ENCODE measurements at places on chromosomes 2 and 18.

- DNase-seq, result no peak
These were observed 10.1 kb downstream of the SRSF7 start for GRCh38 chr2:38740851-38741731.

DNA sequence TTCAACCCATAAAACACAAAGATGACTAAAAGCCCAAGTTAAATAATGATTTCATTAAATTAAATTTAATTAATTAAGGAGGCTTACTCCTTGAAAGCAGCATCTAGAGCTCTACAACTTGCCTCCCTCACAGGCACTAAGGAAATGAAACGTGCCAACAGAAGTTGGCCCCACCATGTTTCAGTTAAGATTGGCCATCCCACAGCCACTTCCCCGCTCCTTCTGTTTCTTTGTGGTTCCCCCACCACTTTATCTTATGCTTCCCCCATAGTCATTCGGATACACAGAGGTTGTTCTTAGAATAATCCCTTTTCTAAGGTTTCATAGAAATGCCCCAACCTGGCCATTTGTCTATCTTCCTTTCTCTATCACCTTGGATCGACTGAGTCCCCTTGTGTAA lies 101.6 kb upstream of the RIOK3 start:
- no peak for DNase-seq

DNA sequence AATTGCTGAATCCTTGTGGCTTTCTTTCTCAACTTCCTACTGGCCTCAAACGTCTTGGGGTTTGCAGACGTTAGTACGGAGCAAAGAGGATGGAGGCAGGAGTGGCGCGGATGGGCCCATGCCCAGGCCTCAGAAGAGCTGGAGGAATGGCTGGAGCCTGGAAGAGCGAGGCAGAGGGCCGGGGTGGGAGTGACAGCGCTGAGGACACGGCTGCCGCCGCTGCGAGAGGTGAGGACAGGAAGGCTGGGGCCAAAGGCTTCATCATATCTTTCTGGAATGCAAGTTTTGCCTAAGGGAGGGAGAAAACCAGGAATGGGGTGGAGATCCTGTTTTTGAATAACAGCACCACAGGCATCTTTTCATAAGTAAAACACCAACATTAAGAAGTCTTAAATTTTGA lies 178.5 kb upstream of the SESTD1 start:
- no peak for DNase-seq

- no peak for DNase-seq
These were observed 123.3 kb downstream of the NCK2 start for GRCh38 chr2:105868060-105868459.

DNA sequence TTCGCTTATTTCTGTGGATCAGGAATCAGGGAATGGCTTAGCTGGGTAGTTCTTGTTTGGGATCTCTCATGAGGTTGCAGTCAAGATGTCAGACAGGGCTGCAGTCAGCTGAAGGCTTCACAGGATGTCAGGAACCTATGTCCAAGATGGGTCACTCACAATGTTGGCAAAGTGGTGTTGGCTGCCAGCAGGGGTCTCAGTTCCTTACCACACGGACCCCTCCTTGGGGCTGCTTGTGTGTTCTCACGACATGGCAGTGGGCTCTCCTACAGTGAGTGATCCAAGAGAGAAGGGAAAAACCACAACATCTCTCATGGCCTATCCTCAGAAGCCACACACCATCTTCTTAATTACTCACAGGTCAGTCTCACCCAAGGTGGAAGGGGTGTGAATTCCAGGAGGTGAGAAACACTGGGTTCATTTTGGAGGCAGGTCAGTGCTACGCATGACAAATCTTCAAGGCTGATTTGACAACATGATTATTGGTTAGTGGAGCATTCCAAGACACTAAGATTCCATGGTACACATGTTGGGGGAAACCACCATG lies 1.3 kb upstream of the ANTXR1 start:
- no peak for DNase-seq

DNA sequence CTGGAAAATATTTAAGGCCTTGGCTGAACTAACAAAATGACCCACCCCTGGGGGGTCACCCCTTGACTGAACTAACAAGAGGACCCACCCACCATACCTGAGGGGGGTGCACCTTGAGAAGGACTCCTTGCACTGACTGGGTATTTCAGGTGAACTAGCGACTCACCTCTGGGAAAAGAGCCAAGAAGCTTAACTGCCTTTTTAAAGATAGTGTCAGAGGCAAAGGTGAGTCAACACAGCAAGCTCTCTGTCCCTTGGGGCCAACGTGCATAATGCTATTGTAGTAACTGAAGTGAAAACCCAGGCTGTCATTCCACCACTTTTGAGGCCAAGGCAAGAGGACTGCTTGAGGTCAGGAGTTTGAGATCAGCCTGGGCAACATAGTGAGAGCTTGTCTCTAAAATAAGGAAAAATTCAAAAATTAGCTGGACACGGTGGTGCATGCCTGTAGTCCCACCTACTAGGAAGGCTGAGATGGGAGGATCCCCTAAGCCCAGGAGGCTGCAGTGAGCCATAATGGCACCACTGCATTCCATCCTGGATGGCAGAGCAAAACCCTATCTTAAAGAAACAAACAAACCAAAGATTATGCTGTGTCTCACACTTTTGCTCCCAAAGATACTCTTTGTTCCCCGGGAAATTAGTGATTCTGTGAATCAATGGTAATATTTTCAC lies 36.4 kb upstream of the ZCCHC2 start:
- peak; percentile 24 for DNase-seq

GRCh38 chr2:8015848-8016600 lies 665.8 kb upstream of the ID2 start:
- no peak for DNase-seq

DNA sequence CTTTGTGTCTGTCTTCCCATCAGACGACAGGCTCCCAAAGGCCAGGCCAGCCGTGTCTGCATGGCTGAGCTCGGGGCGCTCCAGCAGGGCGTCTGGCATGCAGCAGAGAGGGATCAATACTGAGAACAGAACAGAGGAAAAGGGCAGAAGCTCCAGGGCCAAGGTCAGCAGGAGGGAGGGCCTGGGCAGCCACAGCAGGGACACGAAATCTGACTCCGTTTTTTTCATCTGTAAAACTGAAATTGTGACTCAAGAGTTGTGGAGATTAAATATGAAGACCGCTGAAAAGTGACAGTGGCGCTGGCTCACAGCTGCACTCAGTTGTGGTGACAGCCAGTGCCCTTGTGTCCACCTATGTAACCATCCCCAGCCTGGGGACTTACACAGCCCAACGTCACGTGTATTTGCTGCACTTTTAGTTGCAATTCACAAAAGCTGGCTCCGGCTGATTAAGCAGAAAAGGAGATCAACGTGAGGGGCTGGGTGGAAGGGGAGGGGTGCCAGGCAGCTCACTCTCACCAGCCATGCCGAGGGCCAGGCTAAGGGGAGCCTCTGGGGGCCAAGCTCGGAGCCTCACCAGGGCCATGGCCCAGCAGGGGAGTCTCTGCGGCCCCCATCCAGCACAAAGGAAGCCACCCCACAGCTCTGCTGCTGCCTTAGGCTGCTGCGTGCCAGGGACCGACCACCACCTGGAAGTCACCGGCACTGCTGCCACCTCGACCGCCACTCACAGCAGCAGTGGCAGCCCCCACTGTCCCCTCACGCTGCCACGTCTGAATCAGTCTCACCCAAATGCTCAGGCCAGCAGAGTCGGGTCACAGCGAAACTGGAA lies 74.7 kb downstream of the EIPR1 start:
- no peak for DNase-seq

DNA sequence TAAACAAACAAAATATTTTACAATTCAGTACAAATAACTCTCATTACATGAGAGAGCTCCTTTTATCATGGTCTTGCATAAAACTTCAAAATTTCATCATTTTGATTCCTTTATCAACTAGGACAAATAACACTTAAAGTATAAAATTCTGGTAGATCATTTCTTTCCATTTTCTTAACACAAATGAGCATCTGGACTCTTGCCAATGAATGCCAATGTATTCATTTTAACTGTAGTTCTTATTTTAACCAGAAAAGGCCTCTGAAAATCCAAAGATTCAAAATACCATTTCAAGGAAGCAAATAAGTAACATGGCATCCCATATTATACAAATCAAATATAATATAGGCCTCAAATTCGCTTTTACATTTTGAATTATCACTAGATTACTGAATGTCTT lies 13.8 kb upstream of the POU3F3 start:
- no peak for DNase-seq

GRCh38 chr2:223182356-223182755 lies 130.4 kb downstream of the KCNE4 start:
- DNase-seq, result no peak

DNA sequence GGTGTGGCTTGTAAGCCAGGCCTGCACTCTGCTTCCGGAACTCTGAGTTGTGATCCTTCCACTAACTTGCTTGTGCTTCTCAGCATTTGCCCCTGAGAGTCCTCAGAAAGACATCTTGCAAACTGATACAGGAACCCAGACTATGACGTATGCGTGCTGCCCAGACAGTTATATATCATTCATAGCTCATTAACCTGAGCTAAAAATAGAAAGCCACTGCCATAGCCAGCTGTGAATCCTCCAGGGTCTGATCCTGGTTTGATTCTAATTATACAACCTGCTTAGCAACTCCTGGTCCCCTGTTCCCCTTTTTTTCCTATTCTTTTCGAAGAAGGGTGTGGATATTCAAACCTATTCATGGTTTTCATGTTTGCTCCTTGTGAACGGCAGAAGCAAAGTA lies 63.7 kb downstream of the MARCHF4 start:
- DNase-seq, result no peak

GRCh38 chr2:3025261-3025660 lies 352.4 kb downstream of the EIPR1 start:
- no peak for DNase-seq

GRCh38 chr2:232309592-232309991 lies 69.0 kb upstream of the ALPP start:
- no peak for DNase-seq

- no peak for DNase-seq
These were observed 206.3 kb downstream of the LTBP1 start for GRCh38 chr2:33153008-33153407.

- DNase-seq, result no peak
These were observed 303.6 kb upstream of the ID2 start for GRCh38 chr2:8378016-8378810.

- no peak for DNase-seq
These were observed 187.1 kb downstream of the ZNF407 start for GRCh38 chr18:74784752-74785151.

DNA sequence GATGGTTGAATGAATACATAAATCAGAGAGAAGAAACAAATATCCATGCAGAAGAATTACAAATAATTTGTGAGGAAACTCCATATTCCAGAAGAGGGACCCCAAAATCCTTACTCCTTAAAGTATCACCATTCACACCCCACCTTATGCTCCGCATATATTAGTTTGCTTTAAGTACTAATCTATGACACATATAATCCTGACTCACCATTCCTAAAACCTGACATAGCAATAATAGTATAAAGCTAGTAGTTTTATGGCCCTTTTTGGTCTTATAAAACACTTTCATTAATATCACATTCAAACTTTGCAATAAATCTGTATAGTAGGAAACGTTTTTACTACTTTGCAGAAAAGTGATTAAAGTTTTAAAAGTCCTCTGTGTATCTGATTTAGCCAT lies 719.0 kb upstream of the SLC39A10 start:
- no peak for DNase-seq

DNA sequence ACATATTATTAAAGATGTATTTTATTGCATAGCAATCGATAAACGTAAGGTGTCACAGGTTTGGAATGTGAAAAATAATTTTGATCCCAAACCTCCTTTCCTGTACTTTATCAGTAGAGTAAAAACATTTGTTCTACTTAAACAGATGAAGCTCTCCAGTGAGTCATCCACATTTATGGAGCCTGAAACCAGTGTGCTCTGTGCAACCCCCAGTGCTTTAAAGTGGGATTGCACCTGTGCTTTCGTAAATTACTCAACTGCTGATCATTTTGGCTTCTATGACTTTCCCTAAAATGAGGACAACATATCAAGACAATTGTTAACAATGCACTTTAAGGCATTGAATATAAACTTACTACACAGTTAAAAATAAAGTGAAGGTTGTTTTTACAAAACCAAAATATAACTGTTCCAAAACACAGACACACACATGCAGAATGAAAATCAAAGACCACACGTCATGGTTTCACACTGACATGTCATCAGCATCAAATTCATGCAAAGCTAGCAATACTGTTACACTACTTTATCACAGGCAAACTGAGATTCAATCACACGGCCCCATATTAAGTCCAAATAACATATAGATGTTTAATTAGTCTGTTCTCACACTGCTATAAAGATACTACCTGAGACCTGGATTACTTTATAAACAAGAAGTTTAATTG lies 9.7 kb downstream of the TMEM18 start:
- no peak for DNase-seq

DNA sequence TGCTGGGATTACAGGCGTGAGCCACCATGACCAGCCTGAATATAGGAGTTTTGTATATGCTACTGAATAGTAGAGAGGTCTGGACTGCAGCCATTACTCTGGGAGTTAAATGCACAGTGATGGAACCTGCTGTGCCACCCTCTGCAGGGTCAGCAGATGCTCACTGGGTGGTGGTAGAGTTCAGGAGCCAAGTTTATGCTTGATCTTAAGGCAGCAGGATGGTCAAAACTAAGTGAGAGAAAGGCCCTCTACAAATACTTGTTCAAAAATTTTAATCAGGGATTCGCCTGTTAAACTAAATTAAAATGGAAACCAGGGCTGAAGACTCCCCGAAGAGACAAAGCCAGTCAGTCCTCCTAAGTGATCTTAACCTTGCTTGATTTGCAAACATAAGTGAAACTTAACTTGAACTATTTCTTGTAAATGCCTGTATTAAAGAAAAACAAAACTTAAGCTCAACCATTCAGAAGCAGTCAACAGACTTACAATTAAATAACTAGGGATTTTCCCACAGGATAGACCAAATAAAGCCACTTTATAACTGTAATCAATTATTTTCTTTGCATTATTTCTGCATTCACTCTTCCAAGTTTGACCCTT lies 4.2 kb upstream of the WDFY1 start:
- no peak for DNase-seq

GRCh38 chr18:48167897-48168253 lies 237.4 kb upstream of the SMAD2 start:
- no peak for DNase-seq

- no peak for DNase-seq
These were observed 21.3 kb upstream of the SPP2 start for GRCh38 chr2:234029150-234029733.

- DNase-seq, result no peak
These were observed 333.4 kb downstream of the SETBP1 start for GRCh38 chr18:45014047-45014501.

DNA sequence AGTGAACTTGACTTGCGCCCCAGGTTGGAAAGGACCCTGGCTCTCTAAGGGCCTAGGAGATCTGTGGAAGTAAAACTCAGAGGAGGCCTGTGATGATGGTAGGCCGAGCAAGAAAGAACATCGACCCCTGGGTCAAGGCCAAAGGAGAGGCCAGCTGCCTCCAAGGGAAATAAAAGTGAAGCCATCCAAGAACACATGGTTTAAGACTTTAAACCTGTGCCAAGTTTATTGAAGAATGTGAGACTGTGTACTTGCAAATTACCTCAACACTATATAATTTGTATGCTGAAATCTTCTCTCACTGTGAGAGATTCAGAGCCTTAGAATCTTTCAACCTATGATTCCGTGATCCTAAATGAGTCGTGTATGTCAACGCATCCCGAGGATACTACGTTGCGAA lies 40.7 kb upstream of the COBLL1 start:
- no peak for DNase-seq

Data from stimulated activated CD4-positive, alpha-beta T cell treated with anti-CD3 and anti-CD28 coated beads, Interleukin-1b, Interleukin-23, amount 100 ng/mL, for 24 hours (primary cell).